Upper lobe of left lung (tissue), 6 donors: ENCODE measurements at places on chromosomes 6 and 20. TPM values are rescaled to one million over a fixed set of nuclear protein-coding genes. Genes with fewer than 3 reads are reported as not detected.

LKAAEAR1 gene
- total RNA-seq, result 7.8 TPM

TNFRSF21 gene
- 18.2 TPM for total RNA-seq

DNA sequence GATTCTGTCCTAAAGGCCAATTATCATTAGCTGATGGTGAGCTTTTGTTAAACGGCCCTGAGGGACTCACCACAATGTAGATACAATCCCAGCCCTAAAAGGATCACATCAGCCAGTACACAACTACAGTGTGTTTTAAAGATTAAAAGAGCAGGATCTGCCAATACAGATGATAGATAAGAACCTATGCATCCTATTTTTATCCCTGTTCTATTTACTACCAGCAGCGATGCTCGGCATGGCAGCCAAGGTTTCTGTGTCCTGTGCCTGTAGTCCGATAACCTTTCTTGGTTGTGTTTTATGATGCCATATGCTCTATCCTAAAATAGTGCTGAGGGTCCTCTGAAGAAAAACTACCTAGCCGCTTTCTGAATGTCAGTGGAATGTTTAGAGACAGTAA, 289.4 kb downstream of the PHACTR1 start:
- DNase-seq, result no peak

- no peak for DNase-seq
Observed at GRCh38 chr6:133577851-133578250, 311.1 kb upstream of the TCF21 start.

DNA sequence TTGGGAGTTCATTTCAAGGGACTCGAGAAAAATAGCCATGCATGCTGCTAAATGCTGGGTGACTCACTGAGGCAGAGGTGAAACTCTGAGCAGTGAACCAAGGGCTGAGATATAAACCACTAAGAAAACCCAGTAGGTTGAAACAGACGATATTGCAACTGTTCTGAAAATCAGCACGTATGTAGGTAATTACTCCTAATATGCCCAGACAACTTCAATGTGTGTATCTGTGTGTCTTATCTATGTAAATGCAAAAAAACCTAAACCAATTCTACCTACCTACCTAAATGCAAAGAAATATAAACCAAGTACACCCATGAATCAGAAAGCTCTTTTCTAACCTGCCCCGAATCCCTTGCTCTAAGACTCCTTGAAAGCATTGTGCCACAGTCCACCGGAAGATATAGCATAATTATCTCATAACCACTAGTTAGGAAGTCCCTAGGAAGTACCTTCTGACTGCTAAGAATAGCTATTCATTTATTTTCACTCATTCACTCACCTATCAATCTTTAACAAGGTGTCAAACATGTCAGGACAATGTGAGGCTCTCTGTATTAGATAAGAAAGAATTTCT, 458.7 kb upstream of the RUNX2 start:
- DNase-seq, result no peak

- DNase-seq, result no peak
Observed at GRCh38 chr20:52167232-52167840, 24.2 kb downstream of the ZFP64 start.

DNA sequence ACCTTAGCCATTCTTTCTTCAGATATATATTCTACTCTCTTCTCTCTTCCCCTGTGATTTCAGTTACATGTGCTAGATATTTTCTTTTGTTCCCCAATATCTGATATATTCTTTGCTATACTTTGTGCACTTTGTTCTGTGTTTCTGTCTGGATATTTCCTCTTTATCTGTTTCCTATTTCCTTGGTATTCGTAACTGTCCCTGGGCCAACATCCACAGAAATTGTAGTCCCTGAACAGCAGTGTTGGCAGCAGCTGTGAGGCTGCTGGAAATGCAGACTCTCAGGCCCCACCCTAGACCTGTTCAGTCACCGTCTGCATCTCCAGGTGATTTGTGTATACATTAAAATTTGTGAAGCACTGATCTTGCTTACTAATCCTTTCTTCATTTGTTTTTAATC, 522.9 kb upstream of the SOX4 start:
- no peak for DNase-seq

- no peak for DNase-seq
Observed at GRCh38 chr6:169623343-169623742, 78.5 kb downstream of the WDR27 start.

DNA sequence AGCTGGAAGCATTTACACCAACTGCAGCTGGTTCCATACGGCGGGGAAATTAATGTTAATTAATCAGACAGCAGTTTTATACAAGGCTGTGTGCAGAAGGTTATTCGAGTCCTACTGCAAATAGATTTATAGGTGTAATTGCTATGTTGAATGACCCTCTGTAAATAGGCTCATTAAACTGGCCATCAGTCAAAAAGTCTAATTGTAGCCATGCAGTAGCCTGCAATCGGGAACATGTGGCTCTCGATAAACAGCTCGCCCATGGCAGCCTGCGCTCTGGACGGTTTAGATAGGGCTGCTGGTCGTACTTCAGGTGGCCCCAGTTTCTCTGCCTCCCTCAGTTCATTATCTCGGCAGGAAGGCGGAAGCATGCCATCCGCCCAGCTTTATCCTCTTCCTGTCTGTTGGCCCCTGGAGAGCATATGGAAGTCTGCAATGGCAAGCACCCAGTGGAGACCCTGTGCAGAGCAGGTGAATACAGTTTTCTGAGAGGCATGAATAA, 143.2 kb downstream of the MBOAT1 start:
- DNase-seq, result no peak
